Activated naive CD8-positive, alpha-beta T cell treated with anti-CD3 and anti-CD28 coated beads, Interleukin-2, amount 50 U/mL, for 16 hours (primary cell): ENCODE measurements at places on chromosomes 12 and 14.

DNA sequence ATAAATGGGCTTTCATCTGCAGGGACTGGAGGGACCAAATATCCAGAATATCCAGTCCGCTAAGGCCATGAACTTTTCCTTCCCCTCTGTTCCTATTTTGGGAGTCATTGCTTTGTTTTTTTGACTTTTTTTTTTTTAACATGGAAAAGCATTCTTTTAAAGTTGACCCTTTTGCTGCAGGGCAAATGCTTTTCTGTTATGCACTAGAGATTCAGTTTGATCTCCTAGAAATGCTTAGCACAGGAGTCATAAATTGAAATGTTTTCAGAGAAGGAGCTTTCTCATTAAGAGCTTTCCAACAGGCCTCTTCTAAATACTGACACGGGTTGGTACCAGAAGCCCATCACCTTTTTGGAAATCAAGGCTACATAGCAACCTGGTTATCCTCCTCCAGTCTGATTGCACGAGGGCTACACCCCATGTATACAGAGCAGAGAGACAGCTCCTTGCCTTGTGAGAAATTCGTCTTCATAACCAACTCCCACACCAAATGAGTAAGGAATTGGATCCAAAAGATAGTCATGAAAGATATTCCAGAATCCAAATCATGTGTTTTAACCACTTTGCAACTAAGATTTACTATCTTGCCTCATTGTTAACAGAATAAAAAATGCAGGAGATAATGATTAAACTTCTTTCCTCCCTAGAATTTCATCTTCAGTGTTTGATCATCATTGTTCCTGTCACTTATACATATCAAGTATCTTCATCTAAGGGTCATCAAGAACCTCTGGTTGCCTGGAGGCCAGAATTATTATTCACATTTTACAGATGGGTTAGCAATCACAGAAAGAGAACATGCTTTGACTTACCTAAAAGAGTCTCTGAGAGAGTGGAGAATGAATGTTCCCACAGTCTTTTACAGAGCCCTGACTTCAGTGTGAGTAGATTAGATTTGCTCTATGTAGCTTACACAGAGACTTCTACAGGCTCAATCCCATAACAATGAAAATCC is 389.4 kb downstream of the ZFP36L1 start:
- no peak for DNase-seq

- DNase-seq: peak; percentile 14
Measured at GRCh38 chr12:131608740-131609690, 101.9 kb upstream of the SFSWAP start.

- DNase-seq: no peak
Measured at GRCh38 chr12:113477171-113477841, 5.6 kb upstream of the LHX5 start.

DNA sequence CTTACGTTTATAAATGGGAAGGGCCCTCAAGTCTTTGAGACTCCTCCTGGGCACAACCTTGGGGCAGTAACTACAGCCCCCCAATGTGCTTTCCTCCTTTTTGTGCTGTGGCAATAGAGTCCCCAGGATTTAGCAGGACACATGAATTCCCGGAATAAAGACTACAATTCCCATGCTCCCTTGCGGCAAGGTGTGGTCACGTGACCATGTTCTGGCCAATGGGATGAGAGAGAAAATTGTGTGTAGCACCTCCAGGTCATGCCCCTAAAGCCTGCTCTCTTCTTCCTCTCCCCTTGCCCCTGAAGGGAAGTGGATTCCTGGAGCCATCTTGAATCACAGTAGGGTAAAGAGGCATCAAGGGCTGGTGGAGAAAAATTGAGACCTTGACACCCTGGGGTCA is 295.1 kb upstream of the SFSWAP start:
- DNase-seq: no peak

GRCh38 chr14:98954349-98955000 is 317.5 kb downstream of the BCL11B start:
- DNase-seq: no peak

DNA sequence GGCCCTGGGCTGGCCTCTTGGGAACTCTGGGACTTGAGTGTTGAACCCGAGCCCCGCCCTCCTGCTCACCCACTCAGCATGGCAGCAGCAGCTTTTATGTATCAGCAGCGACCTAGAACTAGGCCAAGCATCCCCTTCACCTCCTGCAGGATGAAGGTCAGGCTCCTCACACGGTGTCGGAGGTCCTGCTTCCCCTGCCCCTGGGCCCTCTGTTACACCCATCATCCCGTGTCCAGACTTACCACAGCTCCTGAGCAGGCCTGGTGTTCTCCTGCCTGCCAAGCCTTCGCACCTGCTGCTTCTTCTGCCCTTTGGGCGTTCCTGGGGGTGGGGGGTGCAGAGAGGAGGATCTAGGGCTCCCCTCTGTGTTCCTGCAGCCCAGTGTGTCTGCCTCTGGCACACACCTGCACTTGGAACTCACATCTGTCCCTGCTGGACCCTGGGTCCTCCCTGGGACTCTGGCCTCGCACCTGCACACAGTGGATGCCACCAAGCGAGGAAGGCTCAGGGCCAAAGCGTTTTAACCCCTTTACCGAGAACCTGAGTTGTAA is 80.3 kb downstream of the PAPOLA start:
- DNase-seq: no peak

DNA sequence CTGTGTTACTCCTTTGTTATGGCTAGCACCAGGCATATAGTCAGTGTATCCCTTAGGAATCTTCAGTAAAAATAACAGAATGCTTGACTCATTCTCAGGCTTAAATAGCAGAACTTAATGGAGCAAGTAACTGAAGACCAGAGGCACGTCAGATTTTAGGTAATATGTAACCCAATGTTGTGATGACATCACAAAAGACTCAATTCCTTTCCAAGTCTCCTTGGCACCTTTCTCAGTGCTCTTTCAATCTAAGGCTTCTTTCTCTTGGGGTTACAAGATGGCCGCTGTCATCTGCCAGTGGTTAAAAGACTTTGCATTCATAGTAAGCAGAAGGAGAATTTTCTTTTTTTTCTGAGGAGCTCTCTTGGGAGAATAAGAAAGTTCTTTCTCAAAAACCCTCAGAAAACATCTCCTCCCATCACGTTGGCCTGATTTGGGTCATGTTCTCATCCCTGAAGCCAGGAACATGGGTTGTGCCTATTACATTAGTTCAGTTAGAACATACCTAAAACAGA is 33.4 kb upstream of the DCN start:
- DNase-seq: no peak

DNA sequence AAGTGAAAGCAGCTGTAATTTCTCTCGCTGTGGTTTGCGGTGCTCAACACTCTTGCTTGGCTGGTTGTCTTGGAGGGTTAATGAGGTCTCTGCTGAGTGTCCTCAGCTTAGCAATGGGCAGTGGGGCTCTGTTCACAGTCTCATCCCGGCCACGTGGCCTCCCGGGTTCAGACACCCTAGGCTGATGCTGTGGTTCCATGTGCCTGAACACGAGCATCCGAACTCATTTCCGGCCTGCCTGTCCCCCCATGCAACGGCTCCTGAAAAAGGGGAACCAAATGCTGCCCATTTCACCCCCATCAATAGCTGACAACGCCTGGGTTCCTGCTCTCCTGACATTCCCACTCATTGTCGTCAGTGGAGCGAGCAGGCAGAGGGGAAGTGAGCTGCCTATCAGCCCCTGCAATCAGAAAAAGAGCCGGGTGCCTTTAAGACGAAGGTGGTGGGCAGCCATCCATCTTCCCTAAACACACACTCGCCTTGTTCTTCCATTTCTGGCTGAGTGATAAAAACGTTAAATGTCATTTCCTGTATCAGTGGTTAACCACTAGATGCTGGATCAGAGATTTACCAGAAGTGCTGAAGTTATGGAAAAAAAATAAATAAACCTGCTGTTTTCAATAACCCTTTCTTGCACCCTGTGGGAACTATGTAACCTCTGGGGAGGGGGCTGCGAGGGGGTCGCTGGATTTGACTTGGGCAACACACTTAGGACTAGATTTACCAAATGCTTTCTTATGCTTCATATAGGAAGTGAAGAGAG is 60.3 kb upstream of the BCL2L14 start:
- DNase-seq: peak; percentile 24
